Effector memory CD4-positive, alpha-beta T cell (primary cell): ENCODE measurements at places on chromosomes 4 and X.

GRCh38 chrX:94051926-94052325, 377.9 kb downstream of the FAM133A start:
- no peak for DNase-seq
- H3K4me1 ChIP-seq: no peaks in the 10 kb centered on the region
- H3K36me3 ChIP-seq: no peaks in the 10 kb centered on the region
- H3K27me3 ChIP-seq: no peaks in the 10 kb centered on the region
- H3K4me3 ChIP-seq: no peak overlapping the region

- no peak for DNase-seq
- H3K27me3 ChIP-seq: no peaks in the 10 kb centered on the region
- no peaks in the 10 kb centered on the region for H3K4me1 ChIP-seq
- H3K4me3 ChIP-seq: no peak overlapping the region
These were observed 26.4 kb upstream of the LRCH2 start for GRCh38 chrX:115260330-115260729.

DNA sequence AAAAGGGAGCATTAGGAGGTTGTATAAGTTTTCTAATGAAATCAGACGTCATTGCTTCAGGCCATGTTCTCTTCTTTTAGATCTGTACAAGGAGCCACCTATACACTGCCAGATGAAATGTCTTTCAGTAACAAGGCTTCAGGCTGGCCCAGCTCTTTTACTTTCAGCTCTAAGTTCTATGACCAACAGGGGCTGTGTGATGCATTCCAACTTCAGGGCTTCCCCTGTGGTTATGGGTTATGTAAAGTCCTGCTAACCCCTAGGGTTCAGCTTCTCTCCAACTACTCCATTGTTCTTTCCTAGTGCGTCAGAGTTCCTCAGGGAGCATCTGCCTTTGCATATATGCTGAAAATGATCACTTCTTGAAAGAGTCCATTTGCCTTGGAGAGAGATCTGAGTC, 79.4 kb upstream of the TTC29 start:
- no peak overlapping the region for H3K27ac ChIP-seq
- no peaks in the 10 kb centered on the region for H3K27me3 ChIP-seq
- H3K4me3 ChIP-seq: no peak overlapping the region
- no peak for DNase-seq

GRCh38 chr4:74466242-74466641, 21.3 kb downstream of the AREG start:
- DNase-seq: no peak
- H3K27me3 ChIP-seq: no peaks in the 10 kb centered on the region
- no peak overlapping the region for H3K27ac ChIP-seq
- H3K4me3 ChIP-seq: no peak overlapping the region
- H3K4me1 ChIP-seq: no peaks in the 10 kb centered on the region
- no peaks in the 10 kb centered on the region for H3K36me3 ChIP-seq

- no peaks in the 10 kb centered on the region for H3K36me3 ChIP-seq
- no peak for DNase-seq
- H3K27me3 ChIP-seq: no peaks in the 10 kb centered on the region
- H3K4me3 ChIP-seq: no peak overlapping the region
- no peaks in the 10 kb centered on the region for H3K4me1 ChIP-seq
These were observed 167.3 kb downstream of the MID1IP1 start for GRCh38 chrX:38968344-38969216.

- no peaks in the 10 kb centered on the region for H3K27me3 ChIP-seq
- H3K27ac ChIP-seq: peak overlapping the region; percentile 73
- H3K4me3 ChIP-seq: peak overlapping the region; percentile 64
- H3K36me3 ChIP-seq: no peaks in the 10 kb centered on the region
- DNase-seq: peak; percentile 58
These were observed 725 bp downstream of the FAM120C start for GRCh38 chrX:54182194-54182863.

DNA sequence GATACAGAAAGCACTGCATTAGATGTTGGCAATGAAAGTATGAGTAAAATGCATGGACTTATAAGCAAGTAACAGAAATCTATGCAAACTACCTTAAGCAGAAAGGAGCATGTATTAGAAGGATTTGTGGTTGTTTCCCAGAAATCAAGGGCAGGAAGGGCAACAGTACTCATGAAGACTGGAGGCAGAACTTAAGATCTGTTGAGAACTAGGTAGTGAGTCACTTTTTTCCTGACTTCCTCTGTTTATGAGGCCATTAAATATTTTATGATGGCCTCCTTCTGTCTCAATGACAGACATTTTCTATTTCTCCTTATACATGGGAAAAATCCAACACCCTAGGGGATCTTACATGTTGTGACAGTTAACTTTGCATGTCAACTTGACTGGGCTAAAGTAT, 398.2 kb downstream of the MID1IP1 start:
- no peaks in the 10 kb centered on the region for H3K36me3 ChIP-seq
- H3K4me3 ChIP-seq: no peak overlapping the region
- no peak overlapping the region for H3K27ac ChIP-seq
- no peaks in the 10 kb centered on the region for H3K27me3 ChIP-seq
- H3K4me1 ChIP-seq: peaks cover 22% of the 10 kb centered on the region
- DNase-seq: no peak

GRCh38 chrX:72270316-72270866, 6.7 kb downstream of the RPS4X start:
- no peak overlapping the region for H3K4me3 ChIP-seq
- peaks cover 66% of the 10 kb centered on the region for H3K36me3 ChIP-seq
- H3K4me1 ChIP-seq: peaks cover 21% of the 10 kb centered on the region
- no peak overlapping the region for H3K27ac ChIP-seq
- H3K27me3 ChIP-seq: no peaks in the 10 kb centered on the region

DNA sequence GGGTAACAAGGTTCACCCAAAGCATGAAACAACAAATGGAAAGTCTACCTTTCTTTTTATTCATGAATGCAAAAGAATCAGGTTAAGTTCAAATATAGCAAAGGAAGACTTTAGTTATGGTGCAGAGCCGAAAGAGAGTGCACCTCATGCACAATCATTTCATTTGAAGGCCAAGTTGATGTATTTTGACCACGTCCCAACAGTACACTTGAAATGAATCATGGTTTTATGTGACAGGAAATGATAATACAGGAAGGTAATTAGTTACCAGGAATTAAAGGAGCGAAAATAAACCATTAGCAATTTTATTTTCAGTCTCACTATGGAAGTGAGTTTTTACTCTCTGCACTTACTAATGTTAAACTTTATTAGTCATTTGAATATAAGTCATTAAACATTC, 281.2 kb upstream of the DIAPH2 start:
- no peak overlapping the region for H3K27ac ChIP-seq
- H3K36me3 ChIP-seq: no peaks in the 10 kb centered on the region
- no peaks in the 10 kb centered on the region for H3K4me1 ChIP-seq
- no peak overlapping the region for H3K4me3 ChIP-seq
- no peak for DNase-seq
- no peaks in the 10 kb centered on the region for H3K27me3 ChIP-seq

- peaks cover 3% of the 10 kb centered on the region for H3K4me1 ChIP-seq
- DNase-seq: no peak
- H3K36me3 ChIP-seq: peaks cover 22% of the 10 kb centered on the region
- no peak overlapping the region for H3K4me3 ChIP-seq
These were observed 21.2 kb upstream of the LAMTOR3 start for GRCh38 chr4:99915449-99915848.

- H3K27me3 ChIP-seq: no peaks in the 10 kb centered on the region
- DNase-seq: no peak
- no peaks in the 10 kb centered on the region for H3K36me3 ChIP-seq
- no peak overlapping the region for H3K4me3 ChIP-seq
- H3K4me1 ChIP-seq: no peaks in the 10 kb centered on the region
These were observed 127.4 kb downstream of the ANAPC10 start for GRCh38 chr4:144970597-144970996.

DNA sequence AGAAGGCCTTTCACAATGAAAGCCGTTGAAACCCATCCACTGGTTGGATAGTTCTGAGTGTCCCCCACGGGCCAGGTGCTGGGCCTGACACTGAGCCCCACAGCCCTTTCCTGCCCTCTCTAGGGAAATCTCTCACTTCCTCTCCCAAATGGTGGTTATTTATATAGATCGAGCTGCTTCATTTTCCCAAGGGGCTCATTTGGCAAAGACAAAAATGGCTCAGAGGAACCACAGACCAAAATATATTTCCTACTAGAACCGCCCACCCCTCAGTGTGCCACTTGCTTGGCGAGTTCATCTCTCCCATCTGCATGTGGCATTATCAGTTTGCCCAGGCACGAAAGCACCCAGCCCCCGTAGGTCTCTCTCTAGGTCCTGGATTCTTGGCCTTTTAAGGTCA, 53.3 kb upstream of the STIM2 start:
- no peak overlapping the region for H3K27ac ChIP-seq
- H3K4me1 ChIP-seq: peaks cover 10% of the 10 kb centered on the region
- H3K36me3 ChIP-seq: no peaks in the 10 kb centered on the region
- H3K27me3 ChIP-seq: no peaks in the 10 kb centered on the region

GRCh38 chr4:55758570-55758969, 61.0 kb upstream of the EXOC1L start:
- H3K4me3 ChIP-seq: no peak overlapping the region
- no peak for DNase-seq
- no peaks in the 10 kb centered on the region for H3K27me3 ChIP-seq
- no peaks in the 10 kb centered on the region for H3K36me3 ChIP-seq
- H3K27ac ChIP-seq: no peak overlapping the region

DNA sequence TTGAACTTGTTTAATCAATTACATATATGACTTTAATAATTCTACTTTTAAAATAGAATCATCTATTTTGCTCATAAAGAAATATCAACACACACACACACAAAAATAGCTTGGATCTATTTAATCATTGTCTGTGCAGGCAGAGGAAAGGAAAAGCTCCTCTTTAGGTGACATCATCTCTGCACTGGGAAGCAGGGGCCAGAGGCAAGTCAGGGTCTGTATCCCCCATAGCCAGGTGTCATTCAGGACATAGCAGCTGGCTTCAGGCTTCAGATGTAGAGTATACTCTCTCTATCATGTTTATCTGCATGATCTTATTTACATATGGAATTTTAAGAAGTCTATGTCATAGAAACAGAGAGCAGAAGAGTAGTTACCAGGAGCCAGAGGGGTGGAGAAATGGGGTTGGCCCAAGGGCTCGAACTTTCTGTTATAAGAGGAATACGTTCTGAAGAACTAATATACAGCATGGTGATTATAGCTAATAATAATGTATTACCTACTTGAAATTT, 110.4 kb upstream of the LDB2 start:
- no peaks in the 10 kb centered on the region for H3K4me1 ChIP-seq
- DNase-seq: no peak
- H3K36me3 ChIP-seq: no peaks in the 10 kb centered on the region

- DNase-seq: no peak
- no peak overlapping the region for H3K27ac ChIP-seq
- H3K4me1 ChIP-seq: peaks cover 3% of the 10 kb centered on the region
These were observed 10.8 kb upstream of the RHOH start for GRCh38 chr4:40185830-40186664.

GRCh38 chr4:170047771-170048354, 21.7 kb upstream of the MFAP3L start:
- H3K36me3 ChIP-seq: no peaks in the 10 kb centered on the region
- H3K4me1 ChIP-seq: no peaks in the 10 kb centered on the region
- no peak overlapping the region for H3K4me3 ChIP-seq
- peak; percentile 37 for DNase-seq

GRCh38 chr4:147610686-147611085, 6.5 kb upstream of the TMEM184C start:
- no peaks in the 10 kb centered on the region for H3K27me3 ChIP-seq
- no peak overlapping the region for H3K4me3 ChIP-seq
- DNase-seq: no peak
- no peaks in the 10 kb centered on the region for H3K36me3 ChIP-seq

DNA sequence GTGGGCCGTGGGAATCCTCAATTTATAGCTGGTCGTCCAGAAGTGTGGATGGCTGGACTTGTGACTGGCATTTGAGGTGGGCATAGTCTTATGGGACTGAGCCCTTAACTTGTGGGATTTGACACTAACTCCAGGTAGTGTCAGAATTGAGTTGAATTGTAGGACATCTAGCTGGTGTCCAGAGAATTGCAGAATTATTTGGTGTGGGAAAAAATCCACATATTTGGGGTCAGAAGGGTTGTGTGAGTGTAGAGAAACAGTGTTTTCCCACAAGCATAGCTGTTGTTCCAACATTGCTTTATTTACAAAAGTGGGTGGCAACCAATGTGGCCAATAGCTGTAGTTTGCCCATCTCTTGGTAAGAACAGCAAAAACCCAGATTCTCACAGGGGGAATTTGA, 91.3 kb downstream of the MOSPD2 start:
- H3K27ac ChIP-seq: no peak overlapping the region
- H3K4me1 ChIP-seq: no peaks in the 10 kb centered on the region
- no peak overlapping the region for H3K4me3 ChIP-seq
- no peak for DNase-seq
- H3K36me3 ChIP-seq: no peaks in the 10 kb centered on the region

DNA sequence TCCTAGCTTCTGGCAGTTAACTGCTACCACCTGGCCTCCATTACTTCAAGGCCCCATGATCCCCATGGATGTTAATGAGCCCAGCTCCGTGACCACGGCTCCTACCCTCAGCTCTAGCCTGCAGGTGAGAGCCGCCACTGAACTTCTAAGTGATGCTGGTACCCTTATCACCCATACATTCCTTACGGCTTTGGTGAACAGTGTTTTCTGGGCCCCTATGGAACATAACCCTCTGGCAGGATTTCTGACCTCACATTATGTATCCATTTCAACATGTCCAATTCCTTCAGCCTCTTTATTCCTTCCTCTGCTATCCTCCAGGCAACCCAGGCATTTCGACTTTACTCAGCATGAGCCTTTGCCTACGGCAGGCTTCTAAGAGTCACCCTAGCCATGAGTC, 24.6 kb downstream of the PAGE4 start:
- no peaks in the 10 kb centered on the region for H3K4me1 ChIP-seq
- H3K27ac ChIP-seq: no peak overlapping the region
- no peaks in the 10 kb centered on the region for H3K27me3 ChIP-seq
- H3K36me3 ChIP-seq: no peaks in the 10 kb centered on the region
- H3K4me3 ChIP-seq: no peak overlapping the region

DNA sequence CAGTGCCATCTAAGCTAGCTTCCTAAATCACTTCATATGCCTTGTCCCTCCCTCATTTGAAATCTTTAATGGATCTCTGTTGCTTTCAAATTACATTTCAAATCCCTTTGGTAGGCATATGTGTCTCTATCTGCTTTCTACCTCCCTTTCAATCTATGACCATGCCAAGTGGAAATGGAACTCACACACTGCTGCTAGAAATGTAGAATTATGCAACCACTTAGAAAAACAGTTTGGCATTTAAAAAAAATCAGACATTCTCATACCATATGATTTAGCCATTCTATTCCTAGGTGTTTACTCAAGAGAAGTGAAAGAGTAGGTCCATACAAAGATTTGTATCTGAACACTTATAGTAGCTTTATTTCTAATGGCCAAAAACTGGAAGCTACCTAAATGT, 413.5 kb upstream of the INTU start:
- no peaks in the 10 kb centered on the region for H3K4me1 ChIP-seq
- H3K4me3 ChIP-seq: no peak overlapping the region
- no peaks in the 10 kb centered on the region for H3K36me3 ChIP-seq
- H3K27me3 ChIP-seq: no peaks in the 10 kb centered on the region
- no peak overlapping the region for H3K27ac ChIP-seq
- no peak for DNase-seq

DNA sequence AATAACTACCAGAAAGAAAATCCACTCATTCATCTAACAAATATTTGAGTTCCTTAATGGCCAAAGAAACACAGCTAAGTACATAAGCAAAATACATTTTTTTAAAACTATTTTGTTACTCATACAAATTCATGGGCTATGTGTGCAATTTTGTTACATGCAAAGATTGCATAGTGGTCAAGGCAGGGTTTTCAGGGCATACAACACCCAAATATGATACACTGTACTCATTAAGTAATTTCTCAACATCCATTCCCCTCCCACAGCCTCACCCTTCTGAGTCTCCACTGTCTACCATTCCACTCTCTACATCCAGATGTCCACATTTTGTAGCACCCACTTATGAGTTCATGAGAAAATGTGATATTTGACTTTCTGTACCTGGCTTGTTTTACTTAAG, 58.2 kb downstream of the BRWD3 start:
- H3K27ac ChIP-seq: no peak overlapping the region
- no peaks in the 10 kb centered on the region for H3K27me3 ChIP-seq
- no peaks in the 10 kb centered on the region for H3K4me1 ChIP-seq
- no peak for DNase-seq
